Cortex of kidney (tissue), 1 donor: ENCODE measurements at places on chromosomes 12 and 14.

DNA sequence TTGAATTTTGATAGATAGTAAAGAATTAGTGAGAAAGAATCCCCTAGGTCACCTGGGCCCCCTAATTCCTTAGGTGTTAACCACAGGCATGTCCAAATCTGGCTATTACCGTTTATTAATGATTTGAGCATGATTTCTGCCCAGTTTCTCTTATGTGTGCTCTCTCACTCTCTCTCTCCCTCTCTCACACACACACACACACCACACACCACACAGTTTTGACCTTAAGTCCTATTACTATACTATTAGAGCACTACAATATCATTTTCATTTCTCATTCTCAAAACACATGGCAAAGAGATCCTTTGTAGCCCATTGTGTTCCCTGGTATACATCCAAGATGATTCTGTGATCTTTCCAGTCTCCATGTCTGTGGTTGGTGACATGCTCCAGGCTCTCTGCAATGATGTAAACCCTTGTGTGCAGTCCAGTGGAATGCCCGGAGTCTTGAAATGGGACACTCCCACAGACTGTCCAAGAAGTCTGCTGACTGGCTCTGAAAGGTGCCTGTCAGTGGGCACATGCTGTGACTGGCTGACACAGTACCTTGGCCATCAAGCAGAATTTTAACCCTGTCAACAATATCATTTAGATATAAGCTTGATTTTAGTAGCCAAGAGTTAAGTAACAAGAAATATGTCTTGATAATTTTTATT lies 96.2 kb downstream of the FIGNL2 start:
- no peak for DNase-seq

GRCh38 chr14:93116676-93117200 lies 1.0 kb upstream of the ITPK1 start:
- no peak for DNase-seq

DNA sequence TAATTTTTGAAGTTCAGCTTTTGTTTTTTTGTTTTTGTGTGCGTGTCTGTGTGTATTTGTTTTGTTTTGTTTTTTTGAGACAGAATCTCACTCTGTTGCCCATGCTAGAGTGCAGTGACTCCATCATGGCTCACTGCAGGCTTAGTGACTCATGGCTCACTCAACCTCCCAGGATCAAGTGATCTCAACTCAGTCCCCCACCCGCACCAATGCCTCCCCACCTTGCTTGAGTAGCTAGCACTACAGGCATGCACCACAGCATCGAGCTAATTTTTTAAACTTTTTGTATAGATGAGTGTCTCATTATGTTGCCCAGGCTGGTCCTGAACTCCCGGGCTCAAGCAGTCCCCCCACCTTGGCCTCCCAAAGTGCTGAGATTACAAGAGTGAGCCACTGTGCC lies 981.4 kb downstream of the BCL11B start:
- no peak for DNase-seq

- no peak for DNase-seq
Observed at GRCh38 chr14:106380740-106381139, 854.4 kb downstream of the TMEM121 start.

DNA sequence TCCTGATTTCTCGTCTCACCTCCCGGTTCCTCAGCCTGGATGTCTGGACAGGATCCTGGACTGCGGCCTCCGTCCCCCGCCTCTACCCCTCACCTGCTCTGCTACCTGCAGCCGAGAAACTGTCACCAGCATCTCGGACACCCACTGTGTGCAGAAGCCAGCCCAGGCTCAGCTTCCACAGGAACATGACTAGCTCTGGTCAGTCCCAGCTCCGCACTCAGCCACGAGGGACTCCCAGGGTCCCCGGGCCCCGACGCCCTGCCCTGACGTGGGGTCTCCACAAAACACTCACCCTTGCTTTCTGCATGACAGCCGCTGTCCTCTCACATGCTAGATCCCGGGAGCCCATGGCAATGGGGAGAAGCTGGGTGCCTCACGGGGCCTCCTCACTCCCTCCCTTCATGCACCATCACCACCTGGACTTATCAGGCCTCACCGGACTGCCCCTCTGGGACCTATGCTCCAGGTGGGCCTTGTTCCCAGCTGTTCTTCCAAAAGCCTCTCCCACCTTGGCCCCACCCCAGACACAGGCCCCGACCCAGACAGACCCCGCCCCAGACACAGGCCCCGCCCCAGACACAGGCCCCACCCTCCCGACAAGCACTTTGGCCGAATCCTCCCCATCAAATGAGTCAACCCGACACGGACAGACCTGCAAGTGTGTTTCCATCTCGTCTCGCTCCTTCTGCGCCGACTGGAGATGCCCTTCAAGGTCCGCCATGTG lies 26.9 kb upstream of the ANKLE2 start:
- no peak for DNase-seq
